Adrenal gland (tissue), 19 donors: ENCODE measurements at places on chromosomes 16 and 17. TPM values are rescaled to one million over a fixed set of nuclear protein-coding genes. Genes with fewer than 3 reads are reported as not detected.

The MYL11 gene
- 2.9 TPM for total RNA-seq

The CD68 gene
- total RNA-seq = 157 TPM

The SYNGR2 gene
- total RNA-seq = 34.4 TPM

The CD300LB gene
- total RNA-seq = not detected

The SYT17 gene
- total RNA-seq = 1.1 TPM

GRCh38 chr16:24775455-24775854 lies 46.0 kb downstream of the TNRC6A start:
- peak overlapping the region; percentile 78 for H3K27ac ChIP-seq
- peaks cover 26% of the 10 kb centered on the region for H3K36me3 ChIP-seq
- no peak for DNase-seq
- H3K4me1 ChIP-seq = peaks cover 77% of the 10 kb centered on the region
- H3K27me3 ChIP-seq = no peaks in the 10 kb centered on the region

DNA sequence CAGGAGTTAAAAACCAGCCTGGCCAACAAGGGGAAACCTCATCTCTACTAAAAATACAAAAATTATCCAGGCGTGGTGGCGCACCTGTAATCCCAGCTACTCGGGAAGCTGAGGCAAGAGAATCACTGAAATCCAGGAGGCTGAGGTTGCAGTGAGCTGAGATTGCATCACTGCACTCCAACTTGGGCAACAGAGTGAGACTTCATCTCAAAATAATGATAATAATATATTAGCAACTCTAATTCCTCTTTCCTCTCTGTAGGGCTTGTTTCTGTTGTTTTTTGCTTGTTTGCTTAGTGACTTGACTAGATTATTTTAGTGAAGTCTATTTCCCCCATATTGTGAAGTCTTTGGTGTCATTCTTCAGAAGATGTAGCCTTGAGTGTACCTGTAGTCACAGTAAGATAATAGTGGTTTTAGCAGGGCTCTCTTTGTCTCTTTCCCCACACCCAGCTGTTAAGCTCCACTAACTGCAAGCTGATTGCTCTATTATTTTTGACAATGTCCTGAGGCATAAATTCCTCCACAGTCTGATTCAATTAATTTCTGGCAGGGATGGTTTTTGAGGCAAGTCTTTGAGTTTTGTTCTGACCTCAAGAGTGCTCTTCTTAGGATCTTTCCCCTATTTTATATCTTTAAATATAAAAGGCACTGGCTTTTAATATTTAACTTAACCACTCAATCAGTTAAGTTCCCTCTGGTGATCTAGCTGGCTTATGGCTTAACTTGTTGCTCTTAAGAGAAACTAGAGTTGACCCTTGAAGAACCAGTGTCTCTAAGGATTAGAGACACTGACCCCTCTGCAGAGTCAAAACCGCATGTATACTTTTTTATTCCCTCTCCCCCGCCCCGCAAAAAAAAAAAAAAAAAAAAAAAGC lies 18.6 kb upstream of the TNFSF12 start:
- H3K4me1 ChIP-seq = no peaks in the 10 kb centered on the region
- H3K4me3 ChIP-seq = no peak overlapping the region
- H3K27me3 ChIP-seq = no peaks in the 10 kb centered on the region

DNA sequence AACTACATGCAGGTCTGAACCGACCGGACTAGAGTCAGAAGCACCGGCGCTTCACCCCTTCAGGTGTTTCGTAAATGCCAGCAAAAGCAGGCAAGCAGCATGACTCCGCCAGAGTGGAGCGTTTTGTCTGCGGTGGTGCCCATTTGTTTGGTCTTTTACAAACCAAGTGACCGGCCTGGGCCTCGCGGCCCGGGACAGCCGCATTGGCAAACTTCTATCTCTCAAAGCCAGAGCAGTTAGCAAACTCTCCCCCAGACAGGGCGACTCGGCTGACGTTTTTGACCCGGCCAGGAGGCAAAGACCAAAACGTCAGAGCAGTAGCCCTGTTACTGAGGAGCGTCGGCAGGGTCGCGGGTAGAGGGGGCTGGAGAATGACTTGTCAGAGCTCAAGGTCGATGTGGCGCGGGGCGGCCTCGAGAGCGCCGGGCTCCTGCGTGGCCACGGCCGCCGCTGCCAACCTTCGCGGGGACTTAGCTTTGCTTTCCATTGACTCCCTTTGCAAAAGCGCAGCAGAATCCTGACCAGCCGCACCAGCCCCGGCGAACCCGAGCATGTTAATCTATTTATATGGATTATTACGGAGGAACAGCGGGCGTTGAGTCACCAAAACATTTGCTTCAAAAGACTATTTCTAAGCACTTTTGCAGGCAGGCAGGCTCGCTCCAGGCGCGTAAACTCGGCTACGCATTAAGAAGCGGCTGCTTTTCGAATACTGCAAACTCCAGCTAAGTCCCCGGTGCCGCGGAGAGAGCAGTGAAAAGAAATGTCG lies 763 bp upstream of the SOX9 start:
- H3K27ac ChIP-seq = no peak overlapping the region
- H3K36me3 ChIP-seq = no peaks in the 10 kb centered on the region
- H3K4me3 ChIP-seq = no peak overlapping the region
- H3K4me1 ChIP-seq = peaks cover 4% of the 10 kb centered on the region

GRCh38 chr16:180681-181564 lies 664 bp downstream of the HBQ1 start:
- H3K4me3 ChIP-seq = no peak overlapping the region
- no peaks in the 10 kb centered on the region for H3K36me3 ChIP-seq
- H3K27me3 ChIP-seq = peaks cover 41% of the 10 kb centered on the region
- peak; percentile 78 for DNase-seq
- peaks cover 17% of the 10 kb centered on the region for H3K4me1 ChIP-seq
- no peak overlapping the region for H3K27ac ChIP-seq

- no peaks in the 10 kb centered on the region for H3K36me3 ChIP-seq
- H3K4me3 ChIP-seq = no peak overlapping the region
- H3K4me1 ChIP-seq = no peaks in the 10 kb centered on the region
- H3K27ac ChIP-seq = no peak overlapping the region
Observed at GRCh38 chr17:62925267-62925836, 40.7 kb upstream of the TANC2 start.

DNA sequence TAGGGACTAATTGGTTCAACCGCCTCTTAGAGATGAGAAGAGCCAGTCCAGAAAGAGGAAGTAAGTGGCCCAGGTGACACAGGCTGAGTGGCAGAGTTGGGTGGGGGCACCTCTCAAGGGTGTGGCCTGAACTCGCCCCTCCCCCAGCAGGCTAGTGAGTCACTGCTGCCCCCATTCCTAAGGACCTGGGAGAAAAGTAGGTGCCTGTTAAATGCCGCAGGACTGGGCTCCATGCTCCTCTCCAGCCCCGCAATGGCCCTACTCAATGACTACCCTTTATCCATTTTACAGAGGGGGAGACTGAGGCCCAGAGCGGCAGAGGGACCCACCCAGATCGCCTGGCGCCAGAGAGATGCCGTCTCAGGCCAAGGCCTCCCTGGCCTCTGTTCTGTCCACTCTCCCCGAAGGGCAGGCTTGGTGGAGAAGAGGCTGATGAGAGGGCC lies 8.1 kb downstream of the TMEM235 start:
- H3K4me1 ChIP-seq = no peaks in the 10 kb centered on the region
- H3K27ac ChIP-seq = no peak overlapping the region
- no peak for DNase-seq
- no peaks in the 10 kb centered on the region for H3K27me3 ChIP-seq

DNA sequence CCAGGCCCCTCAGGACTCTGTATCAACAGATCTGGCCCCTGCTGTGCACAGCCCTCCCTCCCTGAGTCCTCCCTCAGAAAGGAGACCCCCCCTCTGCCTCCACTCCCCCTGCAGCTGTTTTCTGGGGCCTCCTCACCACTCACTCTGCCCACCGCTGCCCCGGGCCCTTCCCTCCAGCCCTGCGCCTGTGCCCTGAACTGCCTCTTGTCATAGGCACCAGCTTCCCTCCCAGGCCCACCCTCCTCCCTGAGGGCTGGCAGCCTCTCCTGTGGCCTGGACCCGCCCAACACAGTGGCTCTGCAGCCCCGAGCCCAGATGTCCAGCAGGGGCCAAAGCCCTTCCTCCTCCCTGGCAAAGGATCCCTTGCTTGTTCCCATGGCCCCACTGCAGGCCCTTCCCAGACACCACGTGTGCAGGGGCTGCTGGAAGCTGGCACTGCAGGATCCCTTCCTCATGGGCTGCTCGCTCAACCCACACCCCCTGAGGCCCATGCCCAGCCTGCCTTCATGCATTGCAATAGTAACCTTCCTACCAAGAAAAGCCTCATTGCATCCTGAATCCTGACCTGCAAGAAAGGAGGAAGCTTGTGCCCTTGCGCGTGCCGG lies 25.8 kb downstream of the GNPTG start:
- DNase-seq = no peak
- H3K4me1 ChIP-seq = peaks cover 12% of the 10 kb centered on the region
- H3K27me3 ChIP-seq = no peaks in the 10 kb centered on the region
- H3K27ac ChIP-seq = peak overlapping the region; percentile 97
